ENCODE measurements at places on chromosomes 6 and 20.

DNA sequence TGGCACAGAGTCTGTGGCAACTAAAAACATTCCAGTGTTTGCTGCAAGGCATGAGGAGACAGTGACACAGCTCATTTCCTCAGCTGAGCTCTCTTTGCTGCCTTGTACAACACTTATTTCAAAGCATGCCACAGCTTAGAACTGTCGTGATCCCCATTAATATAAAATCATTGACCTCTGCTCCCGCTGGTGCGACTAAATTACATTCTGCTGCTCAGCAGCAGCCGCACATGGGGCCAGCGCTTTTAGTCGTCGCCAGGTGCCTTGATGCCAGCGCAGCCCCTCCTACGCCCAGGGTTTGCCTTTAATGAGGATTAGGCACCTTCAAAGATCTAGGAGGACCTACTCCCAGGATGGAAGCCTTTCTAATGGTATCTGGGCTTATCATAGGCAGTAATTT lies 717.9 kb upstream of the POU3F2 start:
- DNase-seq, result no peak

DNA sequence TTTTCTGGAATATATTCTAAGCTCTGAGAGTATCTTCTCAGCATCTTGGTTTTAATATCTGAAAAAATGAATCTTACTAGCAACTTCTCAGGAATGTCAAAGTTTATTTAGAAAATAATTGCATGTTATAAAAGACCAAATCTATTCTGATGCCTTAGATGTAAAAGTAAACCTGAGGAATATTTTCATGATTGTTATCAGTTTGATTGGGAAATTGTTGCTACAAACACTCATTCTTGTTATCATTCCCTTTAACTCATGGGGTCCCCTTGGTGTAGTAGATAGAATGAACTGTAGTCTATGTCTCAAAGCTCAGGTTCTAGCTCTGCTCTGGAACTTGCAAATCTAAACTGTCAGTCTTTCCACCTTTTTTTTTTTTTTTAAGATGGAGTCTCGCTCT lies 50.0 kb downstream of the SNRNP48 start:
- DNase-seq, result no peak

DNA sequence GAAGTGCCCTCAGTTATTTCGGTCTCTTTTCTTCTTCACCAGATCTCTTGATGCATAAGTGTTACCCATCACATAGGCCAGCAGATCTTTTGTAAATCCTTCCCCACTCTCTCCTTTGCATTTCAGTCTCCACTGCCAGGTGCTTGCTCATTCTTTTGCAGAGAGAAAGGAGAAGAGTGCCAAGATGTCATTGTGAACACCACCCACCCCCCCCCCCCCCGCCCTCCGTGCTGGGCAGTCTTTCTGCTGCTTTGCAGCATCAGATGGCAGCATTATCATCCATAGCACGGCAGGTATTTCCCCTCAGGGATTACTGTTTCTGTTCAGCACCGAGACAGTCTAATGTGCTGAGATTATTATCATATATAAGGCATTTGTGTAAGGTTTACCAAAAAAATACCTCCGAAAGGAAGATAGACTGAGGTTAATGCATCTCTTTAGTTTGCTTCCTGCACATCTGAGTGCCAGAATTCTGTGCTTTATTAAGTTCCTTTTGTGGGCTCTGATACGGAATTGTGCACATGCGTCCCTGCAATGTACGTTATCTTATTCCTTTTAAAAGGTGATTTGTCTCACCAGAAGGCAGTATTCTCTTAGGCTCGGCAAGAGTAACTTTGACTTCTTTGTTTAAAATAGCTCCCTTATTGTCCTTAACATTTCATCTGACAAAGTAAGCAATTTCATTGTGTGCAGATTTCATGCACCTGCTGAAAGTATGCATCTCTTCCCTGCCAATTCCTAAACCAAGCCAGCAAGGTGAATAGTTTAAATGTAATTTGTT lies 128.8 kb downstream of the PHACTR1 start:
- DNase-seq, result no peak

DNA sequence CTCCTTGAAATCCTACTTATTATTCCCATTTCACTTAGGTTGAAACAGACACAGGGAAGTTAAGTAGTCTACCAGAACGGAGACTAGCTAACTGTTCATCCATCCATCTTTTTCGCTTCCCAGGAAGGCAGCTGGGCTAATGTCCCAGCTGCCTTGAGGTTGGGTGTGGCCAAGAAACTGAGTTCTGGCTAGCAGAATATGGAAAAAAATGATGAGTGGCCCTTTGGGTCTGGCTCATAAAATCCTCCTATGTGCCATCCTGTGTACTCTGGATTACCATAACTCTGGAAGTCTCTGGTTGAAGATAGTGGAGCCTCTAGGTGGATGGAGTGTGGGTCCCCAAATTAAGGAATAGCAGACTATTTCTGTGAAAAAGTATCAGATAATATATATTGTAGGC lies 206.2 kb downstream of the HIVEP2 start:
- DNase-seq, result no peak

DNA sequence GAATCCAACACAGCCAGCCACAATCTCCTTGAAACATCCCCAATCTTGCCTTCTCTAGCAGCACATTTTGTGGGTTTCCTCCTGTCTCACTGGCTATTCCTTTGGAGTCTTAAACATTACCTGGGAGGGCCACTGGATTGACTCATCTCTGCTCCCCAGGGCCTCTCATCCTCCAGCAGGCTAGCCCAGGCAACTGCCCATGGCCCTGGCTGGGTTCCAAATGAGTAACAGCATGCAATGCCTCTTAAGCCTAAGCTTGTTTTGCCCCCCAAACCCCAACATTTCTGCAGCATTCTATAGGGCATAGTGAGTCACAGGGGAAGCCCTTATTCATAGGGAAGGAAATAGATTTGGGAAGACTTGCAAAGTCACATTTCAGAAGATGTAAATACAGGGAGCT lies 204.9 kb downstream of the FOXA2 start:
- DNase-seq, result no peak

DNA sequence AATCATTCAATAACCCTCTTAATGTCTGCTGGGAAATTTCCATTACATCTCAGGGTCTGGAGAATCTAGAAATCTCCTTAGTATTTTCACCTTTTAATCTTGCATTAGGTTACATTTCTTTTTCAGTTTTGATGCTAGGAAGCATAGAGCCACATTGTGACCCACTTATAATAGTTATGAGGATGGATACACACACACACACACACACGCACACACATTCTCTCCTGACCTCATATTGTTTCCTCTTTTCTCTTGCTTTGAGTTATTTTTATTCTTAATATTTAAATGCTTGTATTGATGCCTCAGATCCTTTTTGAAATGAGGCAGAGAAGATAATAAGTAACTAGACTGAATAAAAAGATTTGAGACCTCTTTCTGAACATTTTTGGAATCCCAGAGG lies 128.4 kb downstream of the KLHL32 start:
- no peak for DNase-seq

- DNase-seq, result no peak
Measured at GRCh38 chr6:155687645-155688044, 232.0 kb upstream of the NOX3 start.

DNA sequence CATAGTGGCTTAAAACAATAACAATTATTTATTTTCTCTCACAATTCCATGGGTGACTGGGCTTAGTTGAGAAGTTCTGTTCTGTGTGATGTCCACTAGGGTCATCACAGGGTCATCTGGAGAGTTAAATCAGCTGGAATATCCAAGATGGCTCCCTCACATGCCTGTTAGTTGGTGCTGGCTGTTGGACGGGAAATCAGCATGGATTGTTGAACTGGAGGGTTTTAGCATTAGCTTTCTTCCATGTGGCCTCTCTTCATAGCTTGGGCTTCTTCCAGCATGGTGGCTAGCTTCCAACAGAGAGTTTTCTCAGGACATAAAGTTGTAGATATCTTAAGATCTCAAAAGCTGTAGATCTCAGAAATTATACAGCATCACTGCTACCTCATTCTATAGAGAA lies 19.6 kb downstream of the MARCKS start:
- no peak for DNase-seq

DNA sequence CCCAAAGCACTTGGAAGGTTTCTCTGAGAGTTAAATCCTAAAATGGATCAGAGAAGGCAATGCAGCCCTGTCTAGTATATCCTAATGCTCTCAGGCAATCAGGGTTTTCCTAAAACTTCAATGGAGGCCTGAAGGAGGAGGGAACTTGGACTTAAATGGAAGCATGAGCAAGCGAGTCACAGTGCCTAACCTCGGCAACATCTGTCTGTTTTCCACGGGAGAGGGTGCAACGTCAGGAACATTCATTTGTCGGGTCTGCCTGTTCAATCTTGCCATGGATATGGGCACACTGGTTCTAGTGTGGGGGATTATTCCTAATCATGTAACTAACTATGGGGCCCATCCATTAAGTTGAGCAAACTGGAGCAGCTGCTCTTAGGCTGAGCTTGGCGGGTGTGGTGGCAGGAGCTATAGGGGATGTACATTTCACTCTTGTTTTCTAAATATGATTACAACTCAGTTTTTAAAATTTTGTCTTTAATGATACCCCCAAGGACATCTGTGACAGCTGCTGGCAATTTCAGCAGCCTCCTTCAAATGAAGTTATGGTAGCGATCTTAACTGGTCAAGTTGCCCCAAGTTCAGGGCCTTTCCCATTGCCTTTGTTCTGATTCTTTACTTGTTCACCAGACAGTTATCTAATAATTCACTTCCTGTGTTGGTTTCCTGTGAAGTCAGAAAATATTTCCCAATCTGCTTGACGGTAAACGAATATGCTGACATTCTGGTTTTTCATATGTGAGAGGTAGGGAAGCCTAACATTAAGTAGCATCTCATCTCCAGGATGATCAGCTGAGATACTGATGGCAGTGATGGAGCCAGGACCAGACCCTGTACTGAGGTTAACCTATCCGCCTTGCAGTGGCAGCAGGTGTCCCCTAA lies 21.6 kb downstream of the DSE start:
- DNase-seq, result no peak

- DNase-seq, result no peak
Measured at GRCh38 chr20:59976156-59976782, 18.0 kb downstream of the CDH26 start.

DNA sequence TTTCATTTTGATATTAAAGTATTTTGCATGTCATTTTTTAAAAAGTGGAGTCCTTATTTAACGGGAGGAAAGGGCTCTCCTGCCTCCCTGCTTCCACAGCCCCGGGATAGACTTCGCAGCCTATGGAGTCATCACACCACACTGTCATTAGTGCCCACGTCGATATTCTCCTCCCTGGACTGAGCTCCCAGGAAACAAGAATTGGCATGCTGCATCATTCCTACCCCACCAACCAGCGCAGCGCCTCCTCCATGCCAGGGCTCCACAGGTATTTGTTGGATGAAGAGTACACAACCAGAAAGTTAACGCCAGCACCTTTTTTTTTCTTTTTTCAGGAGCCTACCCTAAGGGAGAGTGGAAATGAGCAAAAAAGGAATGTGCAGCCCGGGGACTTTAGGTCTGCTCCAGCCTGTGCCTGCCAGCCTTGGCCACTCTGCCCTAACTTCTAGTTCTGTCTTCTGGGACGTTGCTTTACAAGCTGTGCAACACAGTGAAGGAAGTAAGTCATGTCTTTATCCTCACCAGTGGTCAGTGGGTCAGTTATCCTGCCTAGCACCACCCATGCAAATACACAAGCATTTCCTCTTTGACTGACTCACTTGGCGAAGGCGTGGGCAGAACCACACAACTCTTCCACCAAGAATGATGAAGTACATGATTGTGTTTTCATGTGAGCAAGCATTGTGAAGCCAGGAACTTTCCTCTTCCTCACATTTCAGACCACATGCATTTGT lies 180.7 kb upstream of the UST start:
- DNase-seq, result no peak

DNA sequence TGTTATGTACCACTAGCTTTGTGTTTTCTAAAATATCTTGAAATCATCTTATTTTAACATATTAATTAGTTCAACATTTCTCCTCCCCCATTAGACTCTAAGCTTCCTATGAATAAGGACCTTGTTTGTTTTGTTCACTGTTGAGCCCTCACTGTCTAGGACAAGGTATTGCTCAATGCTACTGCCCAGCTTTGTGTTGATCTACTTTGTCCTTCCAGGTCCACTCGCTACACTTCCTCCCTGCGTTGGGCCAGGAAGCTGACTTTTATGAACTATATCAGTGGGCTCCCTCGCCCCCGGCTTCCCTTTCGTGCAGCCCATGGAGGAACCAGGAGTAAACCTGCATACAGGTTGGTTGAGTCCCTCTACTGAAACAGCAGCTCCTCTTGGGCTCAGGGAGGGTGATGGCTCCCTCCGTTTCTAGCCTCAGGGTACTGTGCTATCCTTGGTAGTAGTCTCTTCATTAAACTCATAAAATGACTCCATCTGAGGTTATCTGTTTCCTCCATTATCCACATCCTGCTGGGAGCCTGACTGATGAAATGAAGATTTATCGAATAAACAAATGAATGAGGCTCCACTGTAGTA lies 272.5 kb downstream of the CLIC5 start:
- no peak for DNase-seq

- no peak for DNase-seq
Measured at GRCh38 chr20:35387334-35387733, 24.4 kb downstream of the UQCC1 start.

GRCh38 chr6:167303675-167304625 lies 12.8 kb downstream of the UNC93A start:
- no peak for DNase-seq

DNA sequence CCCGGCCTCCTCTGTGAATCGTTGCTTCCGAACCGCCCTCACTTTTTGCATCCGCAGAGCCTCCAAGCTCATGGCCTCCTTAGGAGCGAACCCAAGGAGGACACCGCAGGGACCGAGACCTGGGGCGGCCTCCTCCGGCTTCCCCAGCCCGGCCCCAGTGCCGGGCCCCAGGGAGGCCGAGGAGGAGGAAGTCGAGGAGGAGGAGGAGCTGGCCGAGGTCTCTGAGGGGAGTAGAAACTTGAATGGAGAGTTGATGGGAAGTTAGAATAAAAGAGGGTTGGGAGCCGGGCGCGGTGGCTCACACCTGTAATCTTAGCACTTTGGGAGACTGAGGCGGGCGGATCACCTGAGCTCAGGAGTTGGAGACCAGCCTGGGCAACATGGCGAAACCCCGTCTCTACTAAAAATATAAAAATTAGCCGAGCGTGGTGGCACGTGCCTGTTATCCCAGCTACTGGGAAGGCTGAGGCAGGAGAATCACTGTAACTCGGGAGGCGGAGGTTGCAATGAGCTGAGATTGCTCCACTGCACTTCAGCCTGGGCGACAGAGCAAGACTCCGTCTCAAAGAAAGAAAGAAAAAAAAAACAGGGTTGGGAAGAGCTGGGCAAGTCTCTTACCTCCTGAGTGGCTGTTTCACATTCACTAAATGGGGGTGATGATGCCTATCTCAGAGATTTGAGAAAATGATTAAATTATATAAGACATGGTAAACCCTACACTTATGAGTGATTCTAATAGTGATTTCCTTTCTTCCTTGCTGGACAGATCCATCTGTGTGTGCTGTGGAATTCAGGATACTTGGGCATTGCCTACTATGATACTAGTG lies 805 bp downstream of the MSH5 start:
- DNase-seq, result no peak

- no peak for DNase-seq
Measured at GRCh38 chr6:138571181-138571580, 71.9 kb upstream of the NHSL1 start.
